ENCODE measurements at places on chromosomes 16 and 17. TPM values are rescaled to one million over a fixed set of nuclear protein-coding genes. Genes with fewer than 3 reads are reported as not detected.

- peak overlapping the region; percentile 16 for H3K27ac ChIP-seq
- no peaks in the 10 kb centered on the region for H3K27me3 ChIP-seq
- H3K36me3 ChIP-seq, result peaks cover 6% of the 10 kb centered on the region
Observed at GRCh38 chr16:50209546-50210265, 56.6 kb downstream of the TENT4B start.

The ZNF500 gene
- 11.0 TPM for total RNA-seq

The CSH2 gene
- total RNA-seq, result not detected

The GDPD3 gene
- 6.9 TPM for total RNA-seq

DNA sequence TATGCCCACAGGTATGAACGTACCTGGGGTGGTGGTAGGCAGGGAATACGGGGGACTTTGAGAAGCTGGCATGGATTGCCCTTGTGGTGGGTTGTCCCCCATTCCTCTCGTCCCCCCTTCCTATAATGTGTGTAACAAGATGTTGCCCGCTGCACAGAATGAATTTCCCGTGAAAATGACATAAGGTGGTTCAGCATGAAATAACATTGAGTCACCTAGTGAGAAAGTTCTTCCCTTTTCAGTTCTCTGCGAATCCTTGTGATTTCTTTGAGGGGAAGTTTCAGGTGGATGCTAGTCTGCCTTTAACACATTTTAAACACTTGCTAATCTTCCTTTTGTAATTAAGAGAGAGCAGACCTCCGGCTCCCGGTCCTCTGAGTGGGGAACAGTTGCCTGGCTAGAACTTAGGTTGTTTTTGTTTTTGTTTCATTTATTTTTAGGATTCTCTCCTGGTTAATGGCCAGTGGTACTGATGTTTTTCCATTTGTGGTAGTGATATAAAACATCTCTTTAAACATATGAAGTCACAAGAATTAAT is 58.9 kb downstream of the RAP1GAP2 start:
- no peaks in the 10 kb centered on the region for H3K36me3 ChIP-seq
- no peak for DNase-seq
- H3K4me3 ChIP-seq, result no peak overlapping the region
- no peak overlapping the region for H3K27ac ChIP-seq
- H3K27me3 ChIP-seq, result no peaks in the 10 kb centered on the region

The MMP2 gene
- 296 TPM for total RNA-seq

GRCh38 chr16:68529608-68529930 is 9.5 kb upstream of the ZFP90 start:
- no peak for DNase-seq
- H3K36me3 ChIP-seq, result no peaks in the 10 kb centered on the region
- H3K27ac ChIP-seq, result no peak overlapping the region
- peaks cover 22% of the 10 kb centered on the region for H3K4me1 ChIP-seq

DNA sequence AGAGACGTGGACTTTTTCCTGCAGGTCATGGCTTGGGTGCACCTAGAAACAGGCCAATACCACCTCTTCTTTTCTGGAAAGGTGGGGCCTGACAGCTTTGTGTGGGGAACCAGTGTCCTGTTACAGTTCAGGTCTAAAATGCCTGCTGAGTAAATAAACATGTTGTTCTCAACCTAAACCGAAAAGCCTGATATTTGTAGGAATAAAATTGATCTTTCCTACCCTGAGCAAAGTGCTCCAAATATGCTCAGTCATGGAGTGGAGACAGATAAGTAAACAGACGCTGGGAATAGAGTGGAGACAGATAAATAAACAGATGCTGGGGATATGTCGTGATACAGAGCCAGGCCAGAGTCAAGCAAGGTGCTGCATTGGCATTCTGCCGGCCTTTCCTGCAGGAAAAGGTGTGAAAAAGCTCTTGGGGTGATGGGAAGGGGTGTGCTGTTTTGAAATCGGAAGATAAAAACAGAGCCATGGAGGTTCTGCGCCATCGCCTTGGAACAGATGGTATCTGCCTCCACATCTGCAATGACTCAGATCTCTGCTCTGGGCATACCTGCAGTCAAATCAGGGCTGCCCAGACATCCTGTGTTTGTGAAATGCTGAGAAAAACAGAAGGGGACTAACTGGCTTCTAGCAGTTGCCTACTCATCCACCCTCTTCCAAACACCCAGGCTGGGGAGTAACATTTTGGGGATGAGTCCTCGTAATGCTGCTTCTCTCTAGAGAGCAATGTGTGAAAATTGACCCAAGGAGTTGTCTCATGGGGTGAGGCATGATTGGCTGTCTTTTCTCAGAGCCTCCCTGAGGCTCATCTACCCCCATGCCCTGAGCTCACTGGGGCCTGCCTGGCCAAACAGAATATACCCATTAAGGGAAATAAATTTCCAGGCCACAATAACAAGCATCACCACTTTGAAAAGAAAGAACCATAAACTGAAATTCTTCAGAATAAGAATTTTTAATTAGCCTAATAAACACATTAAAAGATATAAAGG is 16.8 kb upstream of the TRPV2 start:
- no peaks in the 10 kb centered on the region for H3K4me1 ChIP-seq
- H3K4me3 ChIP-seq, result no peak overlapping the region
- DNase-seq, result no peak
- H3K36me3 ChIP-seq, result no peaks in the 10 kb centered on the region
- no peaks in the 10 kb centered on the region for H3K27me3 ChIP-seq

The TNP2 gene
- total RNA-seq, result not detected

GRCh38 chr16:1707193-1707790 is 1.3 kb downstream of the MAPK8IP3 start:
- no peak for DNase-seq
- peaks cover 41% of the 10 kb centered on the region for H3K4me1 ChIP-seq
- no peaks in the 10 kb centered on the region for H3K27me3 ChIP-seq
- H3K36me3 ChIP-seq, result no peaks in the 10 kb centered on the region

All from vagina (tissue), 2 donors.